PC-9 (cell line): ENCODE measurements at places on chromosomes 7 and 10.

DNA sequence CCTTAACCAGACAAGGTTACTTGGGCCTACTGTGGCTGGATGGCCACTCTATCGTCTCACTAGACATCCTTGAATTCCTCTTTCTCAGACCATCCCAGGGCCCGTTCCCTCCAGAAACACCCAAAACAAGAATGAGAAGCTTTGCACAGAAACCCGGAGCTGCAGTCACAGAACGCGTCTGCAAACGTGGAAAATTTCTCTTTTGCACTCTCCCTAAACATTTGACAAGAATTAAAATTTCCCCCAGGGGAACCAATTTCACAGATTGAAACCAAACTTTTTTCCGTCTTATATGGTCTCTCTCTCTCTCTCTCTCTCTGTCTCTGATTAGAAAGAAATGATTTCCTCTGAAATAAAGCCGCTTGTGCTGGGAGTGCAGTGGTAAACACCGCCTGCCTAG, 120.7 kb downstream of the MKX start:
- DNase-seq = no peak

- DNase-seq = no peak
Observed at GRCh38 chr10:123429706-123430221, 236.4 kb upstream of the GPR26 start.

- no peak for DNase-seq
Observed at GRCh38 chr10:84097787-84098353, 41.4 kb upstream of the GHITM start.

DNA sequence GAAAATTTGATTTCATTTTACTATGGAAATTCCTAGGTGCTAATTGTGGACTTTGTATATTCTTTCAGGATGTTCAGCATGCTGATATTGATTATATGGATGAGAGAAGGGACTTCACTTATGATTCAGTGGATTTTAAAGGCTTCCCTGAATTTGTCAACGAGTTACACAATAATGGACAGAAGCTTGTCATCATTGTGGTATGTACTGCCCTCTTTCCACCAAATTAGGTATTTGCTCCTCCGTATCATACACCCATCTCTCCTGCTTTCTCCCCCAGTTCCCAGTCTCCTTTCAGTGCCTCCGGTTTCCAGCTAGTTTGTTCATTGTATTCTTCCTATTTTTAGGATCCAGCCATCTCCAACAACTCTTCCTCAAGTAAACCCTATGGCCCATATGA, 34.6 kb downstream of the MGAM start:
- no peak for DNase-seq

DNA sequence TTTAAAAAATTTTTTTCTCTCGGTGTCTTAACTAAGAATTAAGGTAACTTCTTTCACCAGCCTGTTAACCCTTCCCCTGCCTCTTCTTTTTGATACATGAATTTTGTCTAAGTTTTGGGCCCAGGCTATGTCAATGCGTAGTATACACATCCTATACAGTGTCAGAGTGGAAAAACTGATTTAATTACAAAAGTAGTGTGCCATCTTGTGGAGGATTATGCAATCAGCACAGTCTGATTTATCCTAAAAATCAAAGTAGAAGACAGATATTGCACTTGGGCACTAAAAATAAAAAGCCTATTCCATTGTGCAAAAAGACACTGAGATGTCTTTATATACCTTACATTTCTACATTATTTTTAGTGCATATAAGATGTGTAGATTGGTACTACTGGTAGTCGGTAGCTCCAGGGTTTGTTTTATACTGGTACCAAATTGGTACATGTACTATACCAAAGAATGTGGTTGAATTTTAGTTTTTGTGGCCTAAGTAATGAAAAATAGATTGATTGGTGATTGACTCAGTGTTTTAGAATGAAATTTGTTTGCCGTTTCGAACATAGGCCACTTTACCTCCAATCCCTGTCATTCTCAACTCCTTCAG, 96.6 kb downstream of the MKLN1 start:
- peak; percentile 43 for DNase-seq

DNA sequence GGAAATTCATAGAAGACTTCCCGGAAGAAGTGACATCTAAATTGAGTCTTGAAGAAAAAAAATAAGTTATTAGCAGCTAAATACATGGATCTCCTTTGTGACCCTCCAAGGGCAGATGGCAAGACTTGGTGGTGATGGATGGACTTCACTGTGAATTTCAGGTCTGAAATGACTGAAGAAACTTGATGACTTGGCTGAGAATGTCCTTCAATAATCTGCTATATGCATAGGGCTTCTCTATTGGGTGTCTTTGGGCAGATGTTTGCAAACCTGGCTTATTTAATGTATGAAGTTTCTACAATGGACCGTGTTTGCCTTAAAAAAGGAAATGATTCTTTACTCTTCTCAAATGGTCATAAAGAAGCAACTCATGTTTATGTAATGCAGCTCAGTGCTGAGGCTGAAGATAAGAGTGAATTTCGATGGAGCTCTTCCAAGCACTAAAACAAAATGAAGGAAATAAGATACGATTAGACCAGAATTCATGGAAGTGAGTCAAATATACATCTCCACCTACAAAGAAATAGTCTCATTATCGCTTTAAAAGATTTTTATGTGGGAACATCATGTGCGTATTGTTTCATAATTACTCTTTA, 116.6 kb upstream of the WDR11 start:
- no peak for DNase-seq

GRCh38 chr10:94370501-94370900, 7.8 kb upstream of the NOC3L start:
- no peak for DNase-seq

GRCh38 chr10:100614429-100615095, 78.8 kb downstream of the HIF1AN start:
- DNase-seq = no peak

DNA sequence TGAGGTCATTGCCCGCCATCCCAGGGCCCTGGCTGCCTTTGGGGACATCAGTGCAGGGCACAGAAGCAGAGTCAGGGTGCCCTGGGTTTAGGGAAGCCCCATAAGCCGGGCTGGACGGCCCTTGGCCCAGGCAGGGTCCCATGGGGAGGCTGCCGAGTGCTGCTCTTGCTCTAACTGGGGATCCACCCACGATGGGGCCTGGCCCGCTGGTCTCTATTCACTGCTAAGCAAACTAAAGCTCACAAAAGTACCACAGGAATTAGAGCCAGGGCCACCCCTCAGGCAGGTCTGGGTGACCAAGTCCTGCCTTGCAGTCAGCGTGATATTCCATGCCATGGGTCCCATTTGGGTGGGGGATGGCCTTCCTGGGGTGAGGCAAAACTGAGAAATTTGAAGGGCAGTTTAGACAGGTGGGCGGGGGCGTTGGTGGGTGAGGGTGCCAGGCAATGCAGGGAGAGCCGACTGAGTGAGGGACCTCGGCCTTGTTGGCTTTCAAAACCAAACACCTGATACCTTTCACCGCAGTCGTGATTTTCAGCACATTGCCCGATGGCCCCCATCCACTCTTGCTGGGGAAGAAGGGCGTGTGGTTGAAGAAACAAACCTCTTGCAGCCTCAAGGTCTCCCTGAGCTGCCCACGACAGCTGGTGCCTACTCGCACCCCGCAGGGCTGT, 92.8 kb upstream of the PPIF start:
- no peak for DNase-seq

DNA sequence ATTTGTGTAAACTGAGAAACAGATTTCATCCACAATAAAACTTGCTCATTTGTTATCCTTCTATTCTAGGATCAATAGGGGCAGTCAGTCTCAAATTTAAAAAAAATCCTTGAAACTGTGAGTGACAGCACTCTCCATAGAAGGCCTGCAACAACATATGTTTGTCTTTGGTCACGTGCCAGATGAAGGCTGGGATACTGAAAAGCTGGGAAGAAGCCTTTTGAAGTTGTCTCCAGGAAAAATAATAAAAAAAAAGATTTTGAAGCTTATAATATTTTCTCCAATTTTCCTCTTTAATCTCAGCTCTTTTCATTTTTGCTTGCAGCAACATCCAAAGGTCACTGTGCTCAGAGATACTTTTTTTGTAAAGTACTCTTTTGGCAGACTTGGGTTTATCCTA, 128.6 kb upstream of the SLC26A5 start:
- no peak for DNase-seq

DNA sequence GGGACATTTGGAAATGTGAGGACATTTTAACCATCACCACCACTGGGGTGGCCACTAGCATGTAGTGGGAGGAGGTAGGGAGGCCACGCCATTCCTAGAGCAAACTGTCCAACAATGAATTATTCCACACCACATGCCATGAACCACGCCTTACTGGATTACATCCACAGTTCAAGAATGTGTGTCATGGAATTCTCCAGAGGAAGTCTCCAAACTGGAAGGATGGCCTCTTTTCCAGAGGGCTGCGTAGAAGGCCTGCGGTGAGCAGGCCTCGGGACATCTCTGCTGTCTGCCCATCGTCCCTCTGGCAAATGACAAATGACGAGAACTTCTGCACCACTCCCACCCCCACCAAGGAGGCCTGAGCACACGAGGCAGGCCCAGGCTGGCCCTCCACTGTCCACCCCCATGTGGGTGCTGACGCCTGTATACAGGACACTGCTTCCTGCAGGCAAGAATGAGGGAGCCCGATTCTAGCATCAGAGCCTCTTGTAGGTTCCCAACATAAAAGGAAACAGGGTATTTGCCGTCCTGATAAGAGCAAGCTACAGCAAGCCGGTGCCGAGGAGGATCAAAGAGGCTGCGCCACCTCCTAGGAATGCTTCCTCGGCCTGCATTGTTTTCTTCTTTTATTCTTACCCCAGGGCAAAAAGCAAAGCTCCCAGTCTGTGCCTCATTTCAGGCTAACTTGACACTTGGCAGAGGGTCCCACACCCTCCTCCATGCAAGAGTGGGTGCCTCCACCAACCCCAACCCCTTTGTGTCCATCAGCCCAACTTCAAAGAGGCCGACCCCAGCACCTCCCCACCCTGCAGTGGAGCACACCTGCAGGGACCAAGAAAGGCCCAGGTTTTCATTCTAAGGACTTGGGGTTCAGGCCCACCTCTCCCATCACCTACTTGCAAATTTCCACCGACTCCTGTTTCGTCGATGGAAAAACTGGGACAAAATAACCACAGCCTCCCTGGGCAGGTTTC, 23.9 kb downstream of the TNS3 start:
- no peak for DNase-seq

- DNase-seq = peak; percentile 99
Observed at GRCh38 chr7:88226886-88227516, 7.2 kb upstream of the SRI start.

GRCh38 chr7:149031353-149031910, 3.1 kb upstream of the PDIA4 start:
- no peak for DNase-seq

DNA sequence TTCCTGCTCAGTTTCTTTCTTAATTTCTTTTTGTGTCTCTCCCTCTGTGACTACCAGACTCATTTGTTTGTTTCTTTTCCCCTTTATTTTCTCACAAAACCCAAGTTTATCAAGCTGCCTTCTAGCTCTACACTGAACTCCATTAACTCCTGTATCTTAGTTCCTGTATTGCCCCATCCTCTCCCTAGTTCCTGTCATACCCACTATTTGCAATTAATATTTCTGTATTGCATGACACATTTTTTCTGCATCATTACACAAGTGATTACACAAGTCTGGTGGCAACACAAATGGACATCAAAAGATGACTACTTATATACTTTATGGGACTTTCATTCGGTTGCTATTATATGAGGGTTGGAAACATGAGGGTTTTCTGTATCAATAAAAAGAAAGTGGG, 26.9 kb upstream of the OR9A4 start:
- DNase-seq = peak; percentile 48

DNA sequence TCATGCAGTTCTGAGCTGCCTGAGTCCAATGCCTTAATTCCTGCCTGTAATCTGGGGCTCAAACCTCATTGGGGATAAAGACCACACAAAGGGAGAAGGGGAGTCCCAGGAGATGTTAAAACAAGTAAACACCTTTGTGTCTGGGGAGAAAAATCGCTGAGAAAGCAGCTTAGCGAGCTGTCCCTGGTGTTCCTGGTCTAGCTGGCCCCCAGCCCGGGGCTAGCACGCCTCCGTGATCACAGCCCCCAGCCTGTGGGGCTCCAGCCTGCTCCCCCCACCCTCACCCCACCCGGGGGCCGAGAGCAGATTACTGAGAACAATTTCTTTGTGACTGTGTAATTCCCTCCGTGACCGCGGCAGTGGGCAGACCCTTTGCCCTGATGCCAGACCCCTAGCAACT, 24.8 kb downstream of the DPCD start:
- DNase-seq = no peak

GRCh38 chr10:115942101-115942500, 330.9 kb downstream of the GFRA1 start:
- no peak for DNase-seq

GRCh38 chr10:24360282-24361127, 151.6 kb downstream of the KIAA1217 start:
- peak; percentile 40 for DNase-seq

DNA sequence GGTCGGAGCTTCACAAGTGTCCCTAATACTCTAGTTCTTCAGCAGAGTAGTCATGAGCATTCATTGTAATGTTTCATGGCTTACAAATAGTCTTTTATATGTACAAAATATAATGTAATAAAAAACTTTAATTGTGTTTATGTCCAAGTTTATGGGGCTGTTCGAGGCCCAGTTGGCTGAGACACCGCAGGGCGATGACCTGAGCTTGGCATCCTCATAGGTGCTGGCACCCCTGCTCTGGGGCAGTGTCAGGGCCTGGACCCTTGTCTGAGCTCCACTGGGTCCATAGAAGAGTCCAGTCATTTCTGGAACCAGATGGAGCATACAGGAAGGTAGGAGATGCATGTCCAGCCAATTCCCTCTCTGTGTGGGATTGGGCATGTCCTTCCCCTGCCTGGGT, 12.9 kb upstream of the ZMIZ1 start:
- no peak for DNase-seq

DNA sequence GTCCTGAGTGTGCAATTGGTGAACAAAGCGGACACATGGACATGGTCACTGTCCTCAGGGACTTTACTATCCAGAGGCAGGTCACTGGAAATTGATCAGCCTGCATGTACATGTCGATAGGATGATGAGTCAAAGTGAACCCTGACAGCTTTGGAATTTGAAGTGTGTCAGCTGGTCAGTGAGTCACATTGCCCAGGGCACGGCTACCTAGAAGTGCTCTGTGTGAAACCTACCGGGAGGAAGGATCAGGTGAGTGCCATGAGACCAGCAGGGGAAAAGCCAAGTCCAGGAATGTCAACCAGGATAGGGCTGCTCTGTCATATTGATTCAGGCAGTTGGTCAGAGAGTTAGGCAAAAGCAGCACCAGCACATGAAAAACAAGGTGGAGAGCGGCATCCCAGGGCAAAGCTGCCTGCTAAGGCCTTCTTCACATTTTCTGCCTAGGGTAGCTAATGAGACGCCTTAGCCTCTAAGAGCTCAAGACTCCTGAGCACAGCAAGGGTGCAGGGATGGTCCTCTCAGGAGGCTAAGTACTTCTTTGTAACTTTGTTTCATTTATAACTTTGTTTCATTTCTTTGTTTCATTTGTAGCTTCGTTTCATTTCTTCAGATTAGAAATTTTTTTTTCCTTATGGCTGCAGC, 19.4 kb upstream of the PDCD4 start:
- peak; percentile 26 for DNase-seq

DNA sequence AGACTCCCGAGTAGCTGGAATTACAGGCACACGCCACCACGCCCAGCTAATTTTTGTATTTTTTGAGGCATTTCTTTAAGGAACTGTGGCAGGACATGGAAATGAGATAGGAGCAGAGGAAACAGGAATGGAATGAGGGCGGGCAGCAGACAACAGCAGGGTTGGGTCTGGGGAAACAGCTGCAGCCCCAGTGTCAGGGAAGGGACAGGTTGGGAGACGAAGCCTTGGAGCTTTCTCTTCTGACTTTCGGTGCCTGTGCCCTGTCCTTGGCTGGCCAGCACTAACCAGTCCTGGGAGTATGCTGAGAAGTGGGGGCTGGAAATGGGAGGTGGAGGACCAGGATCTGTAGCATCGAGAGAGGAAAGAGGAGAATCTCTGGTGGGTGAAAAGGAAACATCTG, 47.4 kb downstream of the ATOH7 start:
- DNase-seq = no peak
